ENCODE measurements at places on chromosomes 3 and 15. TPM values are rescaled to one million over a fixed set of nuclear protein-coding genes. Genes with fewer than 3 reads are reported as not detected.

GOLGA6L10 gene
- 0.12 TPM for total RNA-seq

PLA2G4E gene
- 0.06 TPM for total RNA-seq

CAPN3 gene
- 37.9 TPM for total RNA-seq

GP9 gene
- total RNA-seq = not detected

ACTR8 gene
- 35.9 TPM for total RNA-seq

ZKSCAN7 gene
- 27.4 TPM for total RNA-seq

EBLN2 gene
- 3.4 TPM for total RNA-seq

GOLGA6L1 gene
- not detected for total RNA-seq

VWA5B2 gene
- total RNA-seq = not detected

PLSCR2 gene
- total RNA-seq = not detected

ARHGEF26 gene
- total RNA-seq = 4.0 TPM

CPNE9 gene
- not detected for total RNA-seq

ITGA11 gene
- total RNA-seq = 0.12 TPM

TMEM212 gene
- not detected for total RNA-seq

SCAMP5 gene
- 5.8 TPM for total RNA-seq

XYLB gene
- total RNA-seq = 1.3 TPM

B3GALNT1 gene
- 10.8 TPM for total RNA-seq

LDHAL6B gene
- total RNA-seq = not detected

PRR20G gene
- not detected for total RNA-seq

SLC24A5 gene
- not detected for total RNA-seq

TUSC7 gene
- not detected for total RNA-seq

BSN gene
- 2.1 TPM for total RNA-seq

TMEM87A gene
- 39.8 TPM for total RNA-seq

XIRP1 gene
- 315 TPM for total RNA-seq

LYSMD4 gene
- total RNA-seq = 21.2 TPM

CCNB2 gene
- total RNA-seq = 11.2 TPM

ZNF860 gene
- not detected for total RNA-seq

PEX11A gene
- total RNA-seq = 11.8 TPM

INSYN1 gene
- total RNA-seq = 15.8 TPM

PATL2 gene
- 0.33 TPM for total RNA-seq

AGBL1 gene
- total RNA-seq = 0.04 TPM

GOLGA8T gene
- total RNA-seq = 0.99 TPM

SI gene
- total RNA-seq = not detected

AADACL2 gene
- not detected for total RNA-seq

SERPINI1 gene
- 33.5 TPM for total RNA-seq

CFAP20DC gene
- total RNA-seq = 0.53 TPM

CHL1 gene
- total RNA-seq = not detected

GOLGA8S gene
- not detected for total RNA-seq

GASK1A gene
- 0.78 TPM for total RNA-seq

BNIP2 gene
- total RNA-seq = 111 TPM

CRABP1 gene
- total RNA-seq = 12.8 TPM

PLA2G4F gene
- 0.78 TPM for total RNA-seq

MYO5C gene
- 3.7 TPM for total RNA-seq

ZPLD1 gene
- 0.18 TPM for total RNA-seq
